ENCODE measurements at places on chromosomes 16 and 17. TPM values are rescaled to one million over a fixed set of nuclear protein-coding genes. Genes with fewer than 3 reads are reported as not detected.

The LGALS9B gene
- not detected for total RNA-seq

The NFATC3 gene
- total RNA-seq = 21.1 TPM

The TP53 gene
- total RNA-seq = 12.5 TPM

The TMEM100 gene
- 11.0 TPM for total RNA-seq

The CCDC200 gene
- not detected for total RNA-seq

The MYH13 gene
- not detected for total RNA-seq

The ZACN gene
- not detected for total RNA-seq

The HAGHL gene
- total RNA-seq = 5.4 TPM

The KCNG4 gene
- total RNA-seq = not detected

The OR4D2 gene
- not detected for total RNA-seq
